ENCODE measurements at places on chromosomes 13 and 19. TPM values are rescaled to one million over a fixed set of nuclear protein-coding genes. Genes with fewer than 3 reads are reported as not detected.

DNA sequence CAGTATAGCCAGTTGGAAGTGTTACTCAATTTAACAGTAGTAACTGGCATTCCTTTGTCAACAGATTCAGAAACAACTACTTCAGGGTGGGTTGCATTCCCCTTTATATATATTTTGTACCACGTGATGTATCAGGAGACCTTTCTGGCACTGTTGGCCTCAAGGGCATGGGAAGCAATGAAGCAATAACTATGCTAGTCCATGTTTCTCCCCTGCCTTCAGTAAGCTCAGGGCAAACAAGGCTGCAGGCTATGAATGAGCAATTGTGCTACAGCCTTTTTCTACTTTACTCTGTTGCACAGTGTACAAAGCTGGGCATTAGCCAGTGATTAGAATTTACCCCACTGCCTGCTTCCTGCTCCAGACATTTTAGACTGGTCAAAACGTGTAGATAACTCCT, 348.8 kb downstream of the GPC5 start:
- no peak for DNase-seq

DNA sequence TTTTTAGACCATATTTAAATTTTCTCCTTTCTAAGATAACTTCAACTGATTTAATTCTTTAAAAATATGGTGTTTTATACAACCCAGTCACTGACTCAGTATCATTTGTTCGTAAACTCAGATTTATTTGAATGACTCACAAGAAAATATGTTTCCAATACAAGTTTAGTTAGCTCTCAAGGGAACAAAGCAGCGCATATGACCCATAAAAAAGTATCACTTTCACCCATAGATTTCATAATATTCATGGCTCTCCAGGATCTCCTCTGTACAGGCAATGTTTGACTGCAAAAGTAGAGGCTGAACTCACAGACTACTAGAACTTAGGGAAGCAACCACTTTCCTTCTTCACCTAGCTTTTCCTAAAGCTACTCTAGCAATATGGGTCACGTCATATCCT, 405.6 kb upstream of the PCDH9 start:
- no peak for DNase-seq

- DNase-seq = no peak
Measured at GRCh38 chr19:41434450-41434849, 5.3 kb downstream of the DMAC2 start.

- peak; percentile 67 for DNase-seq
Measured at GRCh38 chr19:6103217-6103644, 7.1 kb downstream of the RFX2 start.

- DNase-seq = no peak
Measured at GRCh38 chr13:108777421-108778420, 148.3 kb downstream of the MYO16 start.

- no peak for DNase-seq
Measured at GRCh38 chr13:106432636-106433035, 102.8 kb downstream of the EFNB2 start.

DNA sequence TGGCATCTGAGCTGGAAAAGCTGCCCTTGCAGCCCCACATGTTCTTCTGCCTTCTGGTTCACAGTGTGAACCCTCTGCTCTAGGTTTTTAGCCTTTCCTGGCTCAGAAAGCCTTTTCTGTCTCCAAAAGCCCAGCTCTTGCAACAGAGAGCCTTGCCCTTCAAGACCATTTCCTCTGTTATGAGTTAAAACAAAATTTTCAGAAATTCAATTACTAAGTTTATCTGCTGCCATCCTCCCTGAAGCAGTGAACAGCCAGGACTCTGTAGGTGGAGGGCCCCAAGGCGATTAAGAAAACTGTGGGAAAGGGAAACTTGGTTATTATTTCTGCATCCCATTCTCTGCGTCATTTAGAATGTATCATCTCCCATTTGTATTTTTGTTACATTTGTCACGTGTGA, 18.8 kb downstream of the FAM124A start:
- peak; percentile 20 for DNase-seq

GRCh38 chr19:52743091-52743490, 8.2 kb upstream of the ZNF611 start:
- DNase-seq = no peak

GRCh38 chr13:20149762-20150161, 11.1 kb downstream of the GJA3 start:
- DNase-seq = no peak

- DNase-seq = no peak
Measured at GRCh38 chr19:45524575-45525129, 17.4 kb downstream of the VASP start.

DNA sequence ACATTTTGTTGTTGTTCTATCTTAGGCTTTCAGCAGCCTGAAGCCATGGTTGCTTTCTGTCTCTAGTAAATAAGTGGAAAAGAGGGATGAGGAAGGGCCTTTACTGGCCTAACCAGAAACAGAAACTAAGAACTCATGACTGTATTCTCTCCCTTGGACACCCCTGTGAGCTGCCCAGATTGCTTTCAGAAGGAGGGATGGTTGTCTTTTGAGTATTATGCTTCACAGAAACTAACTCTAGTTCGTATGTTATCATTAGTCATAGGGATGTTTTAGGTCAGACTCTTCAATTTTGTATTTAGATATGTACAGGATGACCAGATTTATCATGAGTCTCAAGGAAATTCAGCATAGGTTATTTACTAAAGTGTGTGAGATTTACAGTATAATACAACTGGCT, 17.5 kb downstream of the BORA start:
- DNase-seq = no peak

DNA sequence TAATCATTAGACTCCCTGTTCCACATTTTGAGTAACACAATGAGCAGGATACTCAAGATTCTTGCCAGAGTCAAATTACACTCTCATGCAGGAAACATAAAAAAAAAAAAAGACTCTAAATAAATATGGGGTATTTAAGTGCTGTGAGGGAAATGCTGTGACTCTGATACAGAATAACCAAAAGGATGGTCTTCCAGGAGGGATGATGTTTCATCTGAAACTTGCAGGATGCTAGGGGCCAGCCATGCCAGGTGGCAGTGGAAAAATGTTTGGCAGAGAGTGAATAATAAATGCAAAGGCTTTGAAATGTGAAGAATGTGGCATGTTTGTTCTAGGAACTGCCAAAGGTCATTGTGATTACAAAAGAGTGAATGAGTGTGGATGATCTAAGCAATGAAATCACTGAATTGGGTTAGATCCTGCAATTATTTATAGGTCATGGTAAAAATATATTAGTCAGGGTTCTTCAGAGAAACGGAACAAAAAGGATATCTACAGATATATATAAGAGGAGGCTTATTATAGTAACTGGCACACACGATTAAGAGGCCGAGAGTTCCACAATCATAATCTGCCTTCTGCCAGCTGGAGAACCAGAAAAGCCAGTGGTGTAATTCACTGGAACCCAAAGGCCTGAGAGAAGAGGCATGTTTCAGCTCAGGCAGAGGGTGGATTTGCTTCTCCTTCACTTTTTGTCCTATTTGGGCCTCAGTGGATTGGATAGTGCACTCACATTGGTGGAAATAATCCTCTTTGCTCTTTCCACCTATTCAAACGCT, 1832.8 kb upstream of the MIR17HG start:
- DNase-seq = peak; percentile 35

- DNase-seq = no peak
Measured at GRCh38 chr13:49354719-49355118, 89.1 kb downstream of the CAB39L start.

- no peak for DNase-seq
Measured at GRCh38 chr13:24032252-24032651, 128.3 kb upstream of the SPATA13 start.

Gene SHC2
- total RNA-seq = 169 TPM

Data from stomach (tissue), 19 donors.